CD4-positive, alpha-beta T cell treated with Interleukin-6 for 4 hours (primary cell): ENCODE measurements at places on chromosomes 13 and 19.

GRCh38 chr19:55611300-55611982 lies 6.0 kb downstream of the ZNF865 start:
- DNase-seq = no peak

DNA sequence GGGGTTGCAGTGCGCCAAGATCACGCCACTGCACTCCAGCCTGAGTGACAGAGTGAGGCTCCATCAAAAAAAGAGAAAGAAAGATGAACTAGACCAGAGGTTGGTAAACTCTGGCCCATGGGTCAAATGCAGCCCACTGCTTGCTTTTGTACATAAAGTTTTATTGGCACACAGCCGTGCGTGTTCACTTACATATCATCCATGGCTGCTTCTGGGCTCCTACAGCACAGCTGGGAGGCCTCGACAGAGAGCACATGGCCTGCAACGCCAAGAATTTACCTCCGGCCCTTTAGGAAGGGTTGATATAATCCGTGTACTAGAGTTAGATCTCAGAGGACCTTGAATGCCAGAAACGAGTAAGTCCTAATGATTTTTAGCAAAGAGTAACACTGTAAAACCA lies 46.0 kb downstream of the GNG7 start:
- no peak for DNase-seq

DNA sequence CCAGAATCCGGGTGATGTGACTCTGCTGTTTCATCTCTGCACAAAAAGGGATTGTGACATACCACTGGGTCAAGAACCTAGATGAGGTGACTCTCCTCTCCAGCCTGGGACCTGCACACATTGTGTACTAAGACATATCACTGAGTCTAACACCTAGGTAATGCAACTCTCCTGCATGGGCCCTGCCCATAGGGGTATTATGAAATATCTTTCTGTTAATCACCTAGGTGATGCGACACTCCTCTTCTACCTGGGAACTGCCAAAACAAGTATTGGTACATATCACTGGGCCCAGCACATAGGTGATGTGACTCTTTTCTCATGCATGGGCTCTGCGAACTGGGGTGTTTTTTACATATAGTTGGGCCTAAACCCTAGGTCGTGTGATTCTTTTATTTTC lies 35.5 kb upstream of the ZNF254 start:
- DNase-seq = no peak

- DNase-seq = no peak
These were observed 782 bp upstream of the CA11 start for GRCh38 chr19:48646722-48647216.

- DNase-seq = no peak
These were observed 31.2 kb downstream of the IGFL2 start for GRCh38 chr19:46179076-46179759.

DNA sequence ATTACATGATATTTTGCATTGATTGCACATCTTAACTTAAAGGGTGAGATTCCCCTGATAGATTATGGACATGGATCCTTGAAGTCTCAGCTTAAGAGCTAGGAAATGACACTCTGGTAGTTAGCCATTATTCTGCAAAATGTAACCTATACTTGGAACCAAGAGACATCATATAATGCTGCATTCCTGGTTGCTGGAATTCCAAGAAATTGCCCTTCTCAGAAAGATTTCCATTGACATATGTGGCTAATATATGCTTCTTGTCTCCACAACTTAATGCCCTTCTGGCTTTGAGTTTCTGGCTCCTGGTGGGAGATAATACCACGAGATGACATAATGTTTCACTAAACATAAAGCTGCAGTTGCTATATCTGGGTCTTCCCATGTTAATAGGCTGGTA lies 204.4 kb upstream of the TRPC4 start:
- DNase-seq = no peak

- DNase-seq = no peak
These were observed 423.5 kb upstream of the ATXN8OS start for GRCh38 chr13:69683921-69684686.

DNA sequence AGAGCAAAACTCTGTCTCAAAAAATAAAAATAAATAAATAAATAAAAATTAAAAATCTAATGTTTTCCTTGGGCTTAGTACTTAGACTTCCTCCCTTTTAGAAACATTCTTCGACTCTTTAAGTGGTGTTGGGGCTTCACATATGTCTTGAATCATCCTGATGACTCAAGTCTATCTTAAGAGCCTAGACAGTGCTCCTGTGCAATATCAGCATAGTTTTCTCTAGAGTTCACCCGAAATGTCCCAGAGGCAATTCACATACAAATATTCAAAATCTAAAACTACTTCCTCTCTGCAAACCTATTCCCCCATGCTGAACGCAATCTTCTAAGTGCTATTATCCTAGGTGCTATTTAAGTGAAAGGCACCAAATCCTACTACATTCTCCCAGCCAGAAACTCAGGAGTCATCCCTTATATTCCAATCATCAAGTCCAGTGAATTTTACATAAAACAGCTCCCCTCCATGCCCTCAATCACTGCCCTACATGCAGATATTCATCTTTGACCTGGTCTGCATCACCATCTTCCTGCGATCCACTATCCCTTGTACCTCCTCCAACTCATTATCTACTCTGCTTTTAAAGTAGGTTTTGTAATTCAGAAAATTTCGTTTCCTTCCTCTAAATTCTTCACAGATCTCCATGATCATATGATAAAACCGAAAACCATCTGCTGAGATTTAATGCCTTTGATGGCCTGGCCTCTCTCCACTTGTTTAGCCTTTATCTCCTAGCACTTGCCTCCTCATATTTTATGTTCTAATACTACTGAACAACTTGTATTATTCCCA lies 102.7 kb downstream of the ELF1 start:
- DNase-seq = no peak

GRCh38 chr13:20475927-20476691 lies 49.5 kb downstream of the CRYL1 start:
- peak; percentile 78 for DNase-seq

- no peak for DNase-seq
These were observed 146.8 kb downstream of the KCNRG start for GRCh38 chr13:50162001-50162400.

DNA sequence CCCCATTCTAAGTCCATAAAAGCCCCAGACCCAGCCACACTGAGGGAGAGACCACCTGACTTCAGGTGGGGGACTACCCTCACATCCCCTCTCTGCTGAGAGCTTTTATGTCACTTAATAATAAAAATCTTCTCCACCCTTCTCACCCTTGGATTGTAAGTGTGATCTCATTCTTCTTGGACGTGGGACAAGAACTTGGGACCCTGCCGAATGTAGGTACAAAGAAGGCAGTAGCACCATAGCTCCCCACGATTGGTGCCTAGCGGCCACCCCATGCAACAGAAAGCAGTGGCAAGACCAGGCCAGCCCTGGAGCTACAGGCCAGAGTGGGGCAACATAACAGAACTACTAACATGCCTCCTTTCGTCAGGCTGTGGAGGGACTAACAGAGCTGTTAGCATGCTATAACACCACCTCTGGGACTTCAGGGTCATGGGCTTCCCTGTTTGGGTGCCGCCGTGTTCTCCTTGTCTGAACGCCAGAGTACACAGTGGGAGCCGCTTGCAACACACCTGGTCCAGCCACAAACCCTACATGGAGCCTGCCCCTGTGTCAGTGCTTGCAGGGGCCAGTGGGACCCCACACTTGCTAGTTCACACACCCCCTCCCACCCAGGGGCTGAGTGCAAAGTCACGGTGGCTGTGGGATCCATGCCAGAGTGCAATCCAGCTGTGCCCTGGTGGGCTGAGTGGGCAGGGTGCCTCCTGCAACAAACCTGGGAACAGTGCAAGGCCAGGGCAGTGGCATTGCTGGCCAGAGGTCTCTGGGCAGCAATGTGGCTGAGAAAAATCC lies 5.2 kb upstream of the FBXO17 start:
- no peak for DNase-seq

GRCh38 chr19:39951686-39952085 lies 17.3 kb upstream of the FCGBP start:
- DNase-seq = no peak

DNA sequence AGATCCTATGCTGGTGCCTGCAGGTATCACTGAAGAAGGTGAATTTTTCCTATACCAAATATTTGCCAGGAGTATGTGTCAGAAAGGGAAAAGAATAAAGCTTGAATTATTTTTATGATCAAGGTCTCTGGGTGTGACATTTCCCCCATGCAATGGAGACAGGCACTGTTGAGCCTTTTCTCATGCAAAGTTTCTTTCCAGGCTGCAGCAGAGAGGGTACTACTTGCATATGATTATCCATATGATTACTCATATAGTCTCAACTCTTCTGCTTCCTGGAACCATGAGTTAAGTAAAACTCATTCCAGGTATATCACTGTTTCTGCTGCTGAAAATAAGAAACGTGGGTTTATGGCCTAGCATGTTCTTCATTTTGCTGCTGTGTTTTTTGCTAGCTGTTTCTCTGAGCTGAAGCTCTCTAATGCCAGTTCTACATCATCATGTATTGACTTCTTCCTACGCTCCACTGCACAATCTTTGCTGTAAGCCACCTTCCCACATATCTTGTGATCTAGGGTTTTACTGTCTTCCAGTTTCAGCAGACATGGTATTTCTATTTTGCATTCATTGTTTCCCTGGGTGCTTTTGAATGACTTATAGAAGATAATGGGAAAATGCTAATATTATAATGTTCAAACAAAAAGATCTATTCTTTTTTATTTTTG lies 278.7 kb upstream of the GPC6 start:
- DNase-seq = no peak

- no peak for DNase-seq
These were observed 1.5 kb upstream of the CEBPA start for GRCh38 chr19:33303791-33304345.

DNA sequence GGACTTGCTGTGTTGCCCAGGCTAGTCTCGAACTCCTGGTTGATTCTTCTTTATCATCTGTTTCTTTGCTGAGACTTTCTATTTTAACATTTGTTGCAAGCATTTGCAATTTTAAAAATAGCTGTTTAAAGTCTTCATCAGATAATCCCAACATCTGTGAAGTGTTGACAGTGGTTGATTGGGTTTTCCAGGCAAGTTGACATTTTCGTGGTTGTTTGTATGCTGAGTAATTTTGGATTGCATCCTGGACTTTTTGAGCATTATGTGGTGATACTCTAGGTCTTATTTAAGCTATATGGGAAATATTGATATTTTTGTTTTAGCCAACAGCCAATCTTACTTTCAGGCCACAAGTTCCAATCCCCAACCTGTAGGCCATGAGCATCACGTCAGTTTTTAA lies 25.1 kb downstream of the AP1M1 start:
- DNase-seq = no peak

GRCh38 chr13:95250961-95251360 lies 50.3 kb downstream of the ABCC4 start:
- DNase-seq = no peak

- DNase-seq = no peak
These were observed 150.9 kb downstream of the URI1 start for GRCh38 chr19:30092721-30093569.

DNA sequence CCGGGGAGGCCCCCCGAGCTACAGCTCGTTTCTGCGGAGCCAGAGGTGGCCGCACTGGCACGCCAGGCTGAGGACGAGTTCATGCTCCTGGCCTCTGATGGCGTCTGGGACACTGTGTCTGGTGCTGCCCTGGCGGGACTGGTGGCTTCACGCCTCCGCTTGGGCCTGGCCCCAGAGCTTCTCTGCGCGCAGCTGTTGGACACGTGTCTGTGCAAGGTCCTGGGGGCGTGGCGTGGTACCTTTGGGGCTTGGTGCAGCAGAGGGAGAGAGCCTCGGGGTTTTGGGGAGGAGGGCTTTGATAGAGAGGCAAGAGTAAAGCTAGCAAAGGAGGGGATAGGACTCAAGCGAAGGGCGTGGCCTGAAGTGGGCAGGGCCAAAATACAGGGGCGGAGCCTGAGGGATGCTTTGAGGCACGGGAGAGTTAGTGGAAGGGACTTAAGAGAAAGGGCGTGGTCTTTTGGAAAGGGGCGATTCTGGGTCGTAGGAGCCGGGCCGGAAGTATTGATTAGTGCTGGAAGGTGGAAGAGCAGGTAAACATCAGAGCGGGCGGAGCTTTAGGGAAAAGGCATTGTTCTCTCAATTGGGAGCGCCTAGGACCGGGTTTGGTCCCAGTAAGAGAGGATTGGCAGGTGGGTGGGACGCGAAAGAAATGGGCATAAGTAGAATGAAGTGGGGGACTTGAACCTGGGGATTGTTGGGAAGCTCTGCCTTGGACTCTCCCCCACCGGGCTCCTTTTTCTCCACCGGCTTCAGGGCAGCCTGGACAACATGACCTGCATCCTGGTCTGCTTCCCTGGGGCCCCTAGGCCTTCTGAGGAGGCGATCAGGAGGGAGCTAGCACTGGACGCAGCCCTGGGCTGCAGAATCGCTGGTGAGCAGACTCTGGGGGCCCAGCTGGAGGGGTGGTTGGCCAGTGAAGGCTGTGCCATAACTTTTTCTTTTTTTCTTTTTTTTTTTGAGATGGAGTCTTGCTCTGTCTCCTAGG lies 1.2 kb downstream of the PPM1N start:
- peak; percentile 71 for DNase-seq

GRCh38 chr13:112448621-112449544 lies 72.7 kb downstream of the SPACA7 start:
- no peak for DNase-seq

GRCh38 chr13:63107179-63107943 lies 1691.7 kb upstream of the PCDH20 start:
- DNase-seq = no peak

DNA sequence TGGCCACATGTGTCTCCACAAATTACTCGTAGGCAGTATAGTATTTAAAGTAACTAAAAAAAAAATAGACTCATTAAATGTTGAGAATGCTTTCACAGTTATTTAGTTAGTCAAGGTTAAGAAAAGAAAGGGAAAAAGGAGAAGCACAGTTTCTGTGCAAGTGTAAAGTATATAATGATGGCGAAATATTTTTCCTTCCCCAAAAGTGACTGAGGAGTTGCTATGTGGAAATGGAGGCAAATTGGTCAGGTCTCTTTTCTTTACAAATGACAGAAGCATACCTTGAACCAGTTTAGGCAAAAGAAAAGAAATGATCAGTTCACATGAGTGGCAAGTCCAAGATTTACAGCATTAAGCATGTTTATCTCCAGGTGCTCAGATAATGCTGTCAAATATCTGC lies 18.0 kb downstream of the CSNK1A1L start:
- DNase-seq = no peak

GRCh38 chr13:24777171-24777570 lies 13.2 kb downstream of the RNF17 start:
- DNase-seq = no peak

DNA sequence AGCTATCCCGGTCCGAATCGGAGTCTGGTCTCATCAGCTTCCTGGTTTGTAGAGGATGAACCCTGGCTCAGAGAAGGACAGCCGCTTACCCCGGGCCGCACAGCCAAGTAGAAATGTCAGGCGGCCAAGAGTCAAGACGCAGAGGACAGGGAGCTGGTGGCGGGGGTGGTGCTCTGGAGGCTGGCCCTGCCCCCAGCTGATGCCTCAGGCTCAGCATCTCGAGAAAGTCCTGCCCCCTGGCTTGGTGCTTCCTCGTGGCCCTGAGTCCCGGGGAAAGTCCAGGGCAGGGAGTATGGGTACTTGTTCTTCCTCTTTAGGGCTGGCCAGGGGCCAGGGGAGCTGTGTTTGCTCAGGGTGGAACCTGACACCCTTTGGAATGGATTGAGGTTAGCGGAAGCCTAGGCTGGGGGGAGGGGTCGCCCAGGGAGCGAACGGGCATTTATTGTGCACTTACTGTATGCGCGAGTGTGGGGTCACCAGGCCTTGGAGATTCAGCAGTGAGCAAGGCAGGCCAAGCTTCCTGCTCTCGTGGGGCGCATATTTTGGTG lies 2.2 kb downstream of the TJP3 start:
- DNase-seq = no peak

GRCh38 chr19:6476155-6476895 lies 5.3 kb downstream of the DENND1C start:
- peak; percentile 25 for DNase-seq
